Activated CD4-positive, alpha-beta T cell treated with anti-CD3 and anti-CD28 coated beads, Interleukin-2, amount 50 U/mL, for 4 hours (primary cell): ENCODE measurements at places on chromosomes 5 and 9.

GRCh38 chr5:170306381-170306831, 8.8 kb upstream of the LCP2 start:
- no peak for DNase-seq

DNA sequence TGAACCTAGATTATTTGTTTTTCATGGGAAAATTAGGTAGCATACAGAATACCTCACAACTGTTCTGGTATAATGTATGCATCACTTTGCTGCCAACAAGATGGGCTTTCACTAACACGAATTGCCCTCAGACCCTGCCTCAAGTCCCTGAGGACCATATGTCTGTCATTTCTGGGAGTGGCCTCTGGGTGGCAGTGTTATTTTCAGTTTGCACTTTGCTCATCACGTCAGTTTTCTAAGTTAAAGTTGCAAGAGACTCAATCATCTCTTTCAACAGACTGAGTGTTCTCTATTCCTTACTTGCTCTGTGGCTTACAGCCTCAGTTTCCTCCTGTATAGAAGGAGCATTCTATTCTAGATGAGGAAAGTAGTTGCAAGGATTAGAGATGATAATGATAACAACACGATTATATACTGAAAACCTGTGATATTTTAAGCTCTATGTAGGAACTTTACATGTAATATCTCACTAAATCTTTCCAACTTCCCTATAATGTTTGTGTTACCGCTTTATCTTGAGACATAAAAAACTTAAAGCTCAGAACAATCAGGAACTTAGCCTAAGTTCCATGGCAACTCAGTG, 55.7 kb downstream of the TSSK1B start:
- DNase-seq: peak; percentile 43

DNA sequence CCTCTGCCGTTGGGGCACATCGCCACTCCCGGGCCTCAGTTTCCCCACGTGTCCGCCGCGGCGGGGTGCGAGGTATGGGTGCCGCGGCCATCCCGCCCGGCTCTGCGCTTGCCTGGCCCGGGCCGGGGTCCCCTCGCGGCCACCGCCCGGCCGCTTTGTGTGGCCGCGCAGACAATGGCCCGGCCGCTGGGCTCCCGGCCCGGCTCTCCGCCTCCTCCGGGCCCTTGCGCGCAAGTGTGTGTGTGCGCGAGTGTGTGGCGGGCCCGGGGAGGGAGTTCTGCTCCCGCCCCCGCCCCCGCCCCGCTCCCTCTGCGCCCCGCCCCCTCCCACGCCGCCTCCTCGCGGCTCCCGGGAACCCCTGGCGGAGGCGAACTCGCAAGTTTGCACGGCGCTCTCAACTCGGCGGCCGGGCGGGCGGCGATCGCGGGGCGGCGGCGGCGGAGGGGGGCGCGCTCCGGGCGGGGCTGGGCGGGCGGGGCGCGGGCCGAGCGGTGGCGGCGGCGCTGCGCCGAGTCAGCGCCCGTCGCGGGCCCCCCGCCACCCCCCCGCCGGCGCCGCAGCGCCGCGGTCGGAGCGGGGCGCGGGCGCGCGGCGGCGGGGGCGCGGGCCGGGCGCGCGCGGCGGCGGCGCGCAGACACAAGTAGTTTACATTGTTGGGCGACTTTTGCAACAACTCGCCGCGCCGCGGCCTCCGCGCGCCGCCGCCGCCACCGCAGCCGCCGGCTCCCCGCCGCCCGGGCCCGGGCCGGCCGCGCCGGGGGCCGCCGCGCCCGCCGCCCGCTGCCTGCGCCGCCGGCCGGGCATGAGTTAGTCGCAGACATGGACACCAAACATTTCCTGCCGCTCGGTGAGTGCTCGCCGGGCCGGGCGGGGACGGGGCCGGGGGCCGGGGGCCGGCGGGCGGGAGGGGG, at the start of gene RXRA:
Gene RXRA, plus strand, starts transcription at position 643 of the 911 bp plus-strand sequence. Its CDS starts 177 bp downstream, at position 820.
- peak; percentile 70 for DNase-seq

DNA sequence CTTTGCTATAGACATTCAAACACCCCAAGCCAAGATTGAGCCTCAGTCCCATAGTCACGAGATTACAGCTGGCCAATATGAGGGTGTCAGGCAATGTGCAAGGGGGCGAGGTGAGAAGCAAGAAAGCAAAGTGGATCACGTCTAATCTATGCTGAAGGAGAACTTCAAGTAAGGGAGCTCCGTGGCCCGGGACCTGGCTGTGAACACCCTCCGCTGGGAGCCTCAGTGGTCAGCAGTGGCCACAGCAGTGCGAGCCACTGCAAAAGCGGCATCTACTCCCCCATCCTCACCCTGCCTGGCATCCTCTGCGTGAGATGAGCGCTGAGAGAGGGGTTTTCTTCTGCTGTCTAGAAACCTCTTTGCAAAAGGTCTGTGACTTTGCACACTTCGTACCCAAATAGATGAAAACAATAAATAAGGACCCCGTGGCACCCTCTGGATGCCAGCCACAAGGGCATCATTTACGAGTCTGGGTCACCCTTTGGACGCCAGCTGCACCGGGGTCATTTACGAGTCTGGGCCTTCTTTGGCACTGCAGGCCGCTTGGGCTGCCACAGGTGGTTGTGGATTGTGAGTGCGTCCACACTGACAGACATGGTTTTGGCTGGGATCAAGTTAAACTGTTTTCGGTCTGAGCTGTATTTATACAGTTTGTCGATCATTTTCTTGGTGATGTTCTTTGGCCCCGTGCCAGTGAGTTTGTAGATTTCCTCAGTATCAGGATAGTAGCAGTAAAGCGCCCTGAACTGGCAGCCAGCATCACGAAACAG, 96.4 kb downstream of the CAMSAP1 start:
- no peak for DNase-seq

GRCh38 chr5:107372723-107373450, 297.9 kb downstream of the EFNA5 start:
- no peak for DNase-seq

DNA sequence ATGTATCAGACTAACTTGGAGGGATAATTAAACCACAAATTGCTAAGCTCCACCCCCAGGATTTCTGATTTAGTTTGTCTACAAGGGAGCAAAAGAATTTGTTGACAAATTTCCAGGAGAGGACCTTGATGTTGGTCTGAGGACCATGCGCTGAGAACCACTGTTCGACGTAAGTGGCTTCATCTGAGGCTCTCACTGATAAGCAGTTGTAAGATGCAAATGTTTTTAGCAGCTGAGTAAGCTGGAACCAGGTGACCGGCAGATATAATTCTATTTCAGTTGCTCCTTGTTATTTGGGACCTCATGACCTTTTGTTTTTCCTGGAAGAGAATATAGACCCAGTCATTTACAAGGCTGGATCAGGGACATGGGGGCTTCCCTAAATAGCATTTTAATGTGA, 14.1 kb upstream of the SPINK1 start:
- DNase-seq: no peak

DNA sequence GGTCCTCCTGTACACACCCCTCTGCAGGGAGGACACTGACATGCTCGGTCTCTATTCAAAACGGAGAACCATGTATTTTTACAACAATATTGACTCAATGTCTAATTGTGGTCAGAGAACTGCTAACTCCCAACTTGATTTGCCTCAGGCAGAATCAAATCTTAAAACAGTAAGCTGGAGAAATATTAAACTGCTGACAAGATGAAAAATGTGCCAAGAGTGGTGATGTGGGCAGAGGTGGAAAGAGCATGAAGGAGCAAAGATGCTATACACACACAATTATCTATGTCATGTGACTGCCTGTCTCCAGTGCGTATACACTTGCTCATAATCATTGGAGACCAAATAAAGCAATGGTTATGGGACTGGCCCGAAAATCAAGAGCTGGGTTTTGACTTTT, 556.1 kb upstream of the ZNF608 start:
- DNase-seq: no peak

DNA sequence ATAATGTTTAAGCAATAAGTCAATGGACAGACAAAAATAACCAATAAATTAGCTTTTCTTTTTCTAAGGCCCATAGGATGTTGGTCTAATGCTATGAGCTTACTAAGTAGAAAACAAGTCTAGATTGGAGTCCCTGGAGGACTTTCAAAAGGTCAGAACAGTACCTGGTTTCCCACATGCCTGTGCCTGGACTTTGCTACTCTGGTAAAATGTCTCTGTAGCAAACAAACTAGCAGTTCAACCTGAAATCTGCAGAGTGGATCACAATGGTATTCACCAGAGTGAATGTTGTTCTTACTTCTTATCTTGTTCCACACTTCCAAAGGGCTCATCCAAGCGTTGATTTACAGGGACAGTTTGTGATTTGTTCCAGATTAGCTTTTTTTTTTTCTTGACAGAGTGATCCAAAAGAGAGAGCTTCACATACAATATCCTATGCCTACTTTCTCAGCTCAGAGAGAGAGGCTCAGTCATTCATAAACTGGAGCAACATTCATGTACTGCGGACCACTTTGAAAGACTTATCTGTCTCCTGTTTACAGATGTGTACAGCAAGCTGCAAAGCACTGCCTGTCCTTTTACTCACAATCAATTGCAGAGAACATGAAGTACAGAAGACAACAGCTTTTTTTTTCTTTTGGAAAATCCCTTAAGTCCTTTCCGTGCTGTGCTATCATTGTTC, 466.1 kb downstream of the SPATA31D1 start:
- DNase-seq: no peak

- DNase-seq: no peak
Observed at GRCh38 chr9:110047955-110048402, 160.0 kb downstream of the C9orf152 start.

GRCh38 chr9:124747065-124747464, 24.0 kb downstream of the NR6A1 start:
- DNase-seq: no peak

DNA sequence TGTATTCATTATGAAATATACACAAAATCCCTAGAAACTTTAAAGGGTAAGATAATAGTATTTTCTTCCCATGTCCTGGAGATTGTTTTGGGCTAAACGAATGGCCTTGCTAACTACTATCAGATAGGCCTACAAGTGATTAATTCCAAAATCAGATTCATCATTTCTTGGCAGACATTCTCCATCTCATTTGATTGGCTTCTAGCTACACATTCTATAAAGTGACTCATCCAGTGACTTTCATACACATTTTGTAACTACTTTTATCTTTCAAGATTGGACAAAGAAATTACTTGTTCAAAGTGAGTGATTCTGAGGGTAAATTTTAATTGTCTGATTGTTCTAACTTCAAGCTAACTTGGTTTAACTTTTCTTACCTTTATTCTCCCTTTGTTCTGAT, 93.3 kb downstream of the RAPGEF6 start:
- no peak for DNase-seq

- DNase-seq: no peak
Observed at GRCh38 chr9:122561446-122561845, 8.5 kb downstream of the OR1N2 start.

- no peak for DNase-seq
Observed at GRCh38 chr9:19313573-19313972, 66.5 kb downstream of the RPS6 start.

GRCh38 chr5:139051392-139051791, 146.8 kb downstream of the SIL1 start:
- no peak for DNase-seq

DNA sequence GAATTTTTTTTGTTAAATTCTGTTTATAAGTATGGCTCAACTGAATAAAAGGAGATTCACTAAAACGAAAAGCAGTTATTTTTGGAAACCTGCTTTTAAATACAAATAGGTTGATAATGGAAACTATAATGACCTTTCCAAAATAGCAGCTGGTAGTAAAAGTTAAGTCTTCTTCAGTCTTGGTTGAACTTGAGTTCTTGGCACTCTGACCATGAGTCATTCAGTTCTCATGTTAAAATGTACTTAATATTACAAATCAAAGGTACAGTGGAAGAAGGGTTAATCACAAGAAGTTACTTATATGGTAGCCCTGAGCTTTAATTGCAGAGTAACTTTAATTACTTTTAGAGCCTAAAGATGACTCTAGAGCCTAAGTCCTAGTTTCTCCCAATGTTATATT, 62.1 kb downstream of the KLF9 start:
- no peak for DNase-seq

- no peak for DNase-seq
Observed at GRCh38 chr9:137168573-137168903, 1.3 kb downstream of the LRRC26 start.

DNA sequence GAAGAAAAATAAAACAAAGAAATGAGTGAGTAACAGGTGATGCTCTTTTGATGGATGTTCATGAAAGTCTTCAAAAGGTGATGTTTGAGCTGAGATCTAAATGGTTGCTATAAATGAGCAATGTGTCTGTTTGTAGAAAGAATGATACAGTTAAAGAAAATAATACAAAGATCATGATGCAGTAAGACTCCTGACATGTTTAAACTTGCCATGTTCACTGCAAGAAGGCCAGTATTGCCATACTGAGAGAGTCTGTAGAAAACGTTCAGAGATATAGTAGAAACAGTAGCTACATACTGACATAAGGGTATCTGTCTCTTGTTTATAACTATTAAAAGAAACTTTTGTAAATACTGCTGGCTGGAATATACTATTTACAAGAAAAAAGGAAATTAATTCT, 1609.2 kb upstream of the ACO1 start:
- DNase-seq: no peak

GRCh38 chr5:65672796-65673195, 48.0 kb downstream of the SHLD3 start:
- no peak for DNase-seq

DNA sequence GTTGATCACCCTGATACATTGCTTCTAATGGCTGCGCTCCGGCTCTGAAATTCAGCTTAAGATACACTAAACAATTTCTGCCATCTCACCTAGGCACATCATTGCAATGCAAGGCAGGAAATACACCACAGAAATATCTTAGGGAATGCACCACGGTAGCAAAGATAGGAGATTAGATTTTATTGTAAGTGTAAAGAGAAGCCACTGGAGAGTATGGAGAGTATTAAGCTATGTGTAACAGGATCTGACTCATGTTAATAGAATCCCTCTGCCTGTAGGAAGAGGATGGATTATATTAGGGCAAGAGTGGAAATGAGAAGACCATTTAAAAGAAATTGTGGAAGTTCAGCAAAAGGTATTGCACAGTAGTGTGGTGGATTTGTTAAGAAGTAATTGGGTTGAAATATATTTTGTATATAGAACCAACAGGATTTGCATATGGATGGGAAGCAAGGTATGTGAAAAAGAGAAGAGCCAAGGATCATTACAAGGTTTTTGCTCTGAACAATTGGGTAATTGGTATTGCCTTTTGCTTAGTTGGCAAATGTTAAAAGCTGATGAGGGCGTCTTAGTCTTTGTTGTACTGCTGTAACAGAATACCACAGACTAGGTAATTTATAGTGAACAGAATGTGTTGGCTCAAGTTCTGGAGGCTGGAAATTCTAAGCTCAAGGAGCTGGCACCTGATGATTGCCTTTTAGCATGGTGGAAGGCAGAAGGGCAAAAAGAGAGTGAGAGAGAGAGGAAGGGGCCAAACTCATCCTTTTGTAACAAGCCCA, 636.1 kb downstream of the PSAT1 start:
- no peak for DNase-seq

- no peak for DNase-seq
Observed at GRCh38 chr5:80255431-80255810, 427 bp downstream of the SERINC5 start.
